Cardiac fibroblast (primary cell): ENCODE measurements at places on chromosomes 4 and X.
A peak's percentile ranks its signal among the peaks of the same experiment; 100 is the strongest.

- DNase-seq: no peak
These were observed 34.4 kb upstream of the USP46 start for GRCh38 chr4:52693492-52693891.

- no peak for DNase-seq
These were observed 70.0 kb downstream of the DCHS2 start for GRCh38 chr4:154421618-154422017.

DNA sequence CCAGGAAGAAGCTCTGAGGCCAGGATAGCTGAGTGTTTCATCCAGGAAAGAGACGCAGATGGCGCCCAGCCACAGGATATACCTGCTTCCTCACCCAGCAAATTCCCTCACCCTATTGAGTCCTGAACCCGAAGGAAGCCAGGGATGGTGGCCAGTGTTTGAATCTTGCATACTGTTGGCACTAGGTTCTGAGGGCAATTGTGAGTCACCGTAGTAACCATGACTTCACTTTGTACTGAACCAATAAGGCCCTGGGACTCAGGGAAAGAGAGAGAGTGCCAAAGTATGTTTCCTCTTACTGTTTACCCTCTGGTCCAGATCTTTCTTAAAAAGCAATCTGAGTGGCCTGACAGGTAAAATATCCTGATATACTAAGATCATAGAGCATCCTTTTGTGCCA is 25.6 kb upstream of the SMIM10L2A start:
- DNase-seq: peak; percentile 5

DNA sequence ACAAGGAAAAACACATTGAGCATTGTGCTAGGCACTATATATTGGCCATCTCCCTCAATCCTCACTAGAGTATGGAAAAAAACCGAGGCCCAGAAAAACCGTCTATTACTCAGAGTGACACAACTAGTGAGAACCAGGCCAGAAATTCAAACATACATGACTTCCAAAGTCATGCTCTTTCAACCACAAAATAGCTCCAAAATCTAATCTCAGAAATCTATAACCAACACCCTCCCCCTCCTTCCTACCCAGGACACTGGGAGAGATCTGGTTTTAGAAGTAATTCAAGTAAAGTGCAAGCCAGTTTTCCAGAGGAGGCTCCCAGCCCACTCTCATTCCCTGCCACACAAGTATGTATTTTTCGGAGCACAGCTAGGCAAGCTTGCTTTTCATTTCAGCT is 7.6 kb downstream of the HS3ST1 start:
- no peak for DNase-seq

DNA sequence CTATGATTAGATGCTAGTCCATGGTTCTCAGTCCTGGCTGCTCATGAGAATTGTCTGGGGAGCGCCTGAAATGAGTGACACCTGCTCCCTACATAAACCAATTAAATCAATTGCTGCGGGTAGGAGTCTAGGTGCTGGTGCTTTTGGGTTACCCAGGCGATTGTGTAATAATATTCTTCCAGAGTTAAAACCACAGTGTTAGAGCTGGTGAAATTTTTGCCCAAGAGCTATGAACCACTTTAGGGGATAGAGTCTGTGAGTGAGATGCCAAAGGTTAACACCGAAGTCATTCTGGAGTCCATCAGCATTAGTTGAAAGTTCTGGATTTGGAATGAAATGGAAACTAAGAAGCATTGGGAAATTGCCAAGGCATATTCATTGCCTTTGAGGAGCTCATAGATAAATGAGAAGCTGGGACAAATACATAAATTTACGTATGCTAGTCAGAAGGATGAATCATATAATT is 15.3 kb downstream of the PDK3 start:
- DNase-seq: no peak

DNA sequence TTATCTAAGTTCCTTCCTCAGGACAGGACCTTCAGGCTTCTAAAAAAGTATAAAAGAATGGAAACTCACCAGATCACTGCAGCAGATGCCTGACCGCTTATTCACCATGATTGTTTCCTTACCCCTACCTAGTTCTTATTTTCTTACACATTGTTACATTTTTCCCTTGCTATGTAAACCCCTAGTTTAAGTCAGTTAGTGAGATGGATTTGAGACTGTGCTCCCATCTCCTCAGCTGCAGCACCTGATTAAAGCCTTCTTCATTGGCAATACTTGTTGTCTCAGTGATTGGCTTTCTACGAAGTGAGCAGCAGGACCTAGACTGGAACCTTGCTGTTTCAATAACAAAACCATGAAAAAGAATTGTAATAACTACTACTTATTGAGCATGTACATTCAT is 4.7 kb downstream of the SPARCL1 start:
- no peak for DNase-seq

- peak; percentile 96 for DNase-seq
These were observed 623.8 kb upstream of the DIPK2B start for GRCh38 chrX:45824471-45824870.

GRCh38 chr4:67931256-67931655 is 32.0 kb downstream of the TMPRSS11A start:
- DNase-seq: no peak

DNA sequence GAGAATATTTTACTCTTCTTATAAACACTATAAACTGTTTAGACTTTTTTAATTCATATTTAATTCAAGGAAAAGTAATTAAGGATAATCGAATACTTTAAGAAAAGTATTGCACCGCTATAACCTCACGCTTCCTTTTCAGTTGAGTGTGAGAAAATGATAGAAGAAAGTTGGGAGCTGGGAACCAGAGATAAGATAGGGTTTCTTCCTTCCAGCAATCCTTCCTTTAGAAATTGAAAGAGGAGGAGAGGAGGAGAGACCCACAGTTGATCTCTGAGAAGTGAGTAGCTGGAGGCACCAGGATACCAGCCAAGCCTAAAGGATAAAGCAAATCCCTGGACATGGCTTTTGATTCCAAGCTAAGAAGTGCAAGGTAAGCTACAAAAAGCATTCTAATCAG is 242.3 kb upstream of the NOCT start:
- no peak for DNase-seq

DNA sequence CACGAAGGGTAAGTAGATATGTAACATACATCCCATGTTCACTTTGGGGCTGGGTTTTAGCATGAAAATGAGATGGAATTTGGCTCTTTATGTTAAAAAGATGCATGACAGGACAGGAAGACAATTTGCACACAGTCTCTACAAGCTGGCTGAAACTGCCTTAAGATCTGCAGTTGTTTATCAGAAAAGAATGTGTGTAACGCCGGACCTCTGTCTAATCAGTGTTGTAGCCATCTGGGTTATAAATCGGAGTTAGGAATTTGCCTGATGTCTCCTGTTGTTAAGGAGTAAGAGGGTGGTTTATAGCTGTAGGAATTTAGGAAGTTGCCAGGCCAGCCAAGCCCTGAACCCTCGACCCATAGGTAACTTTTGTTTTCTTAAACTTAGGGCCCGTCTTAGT is 562.9 kb upstream of the FAT1 start:
- no peak for DNase-seq

DNA sequence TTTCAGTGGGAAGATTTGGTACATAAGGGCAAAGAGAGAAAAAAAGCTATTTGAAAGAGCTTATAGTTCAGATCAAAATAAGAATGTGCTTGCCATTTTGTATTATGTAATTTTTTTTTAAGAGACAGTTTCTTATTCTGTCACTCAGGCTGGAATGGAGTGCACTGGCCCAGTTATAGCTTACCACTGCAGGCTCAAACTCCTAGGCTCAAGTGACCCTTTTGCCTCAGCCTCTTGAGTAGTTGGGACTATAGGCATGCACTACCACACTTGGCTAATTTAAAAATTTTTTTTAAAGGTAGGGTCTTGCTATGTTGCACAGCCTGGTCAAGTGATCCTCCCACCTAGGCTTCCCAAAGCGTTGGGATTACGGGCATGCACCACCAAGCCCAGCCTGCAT is 22.2 kb upstream of the USP53 start:
- no peak for DNase-seq

GRCh38 chr4:100819505-100819904 is 301.7 kb upstream of the EMCN start:
- DNase-seq: no peak
